ENCODE measurements at places on chromosomes 12 and 14. TPM values are rescaled to one million over a fixed set of nuclear protein-coding genes. Genes with fewer than 3 reads are reported as not detected.

- H3K4me1 ChIP-seq = no peaks in the 10 kb centered on the region
- H3K4me3 ChIP-seq = no peak overlapping the region
- H3K27me3 ChIP-seq = no peaks in the 10 kb centered on the region
- H3K36me3 ChIP-seq = no peaks in the 10 kb centered on the region
These were observed 106.2 kb upstream of the PDE3A start for GRCh38 chr12:20262119-20262518.

DNA sequence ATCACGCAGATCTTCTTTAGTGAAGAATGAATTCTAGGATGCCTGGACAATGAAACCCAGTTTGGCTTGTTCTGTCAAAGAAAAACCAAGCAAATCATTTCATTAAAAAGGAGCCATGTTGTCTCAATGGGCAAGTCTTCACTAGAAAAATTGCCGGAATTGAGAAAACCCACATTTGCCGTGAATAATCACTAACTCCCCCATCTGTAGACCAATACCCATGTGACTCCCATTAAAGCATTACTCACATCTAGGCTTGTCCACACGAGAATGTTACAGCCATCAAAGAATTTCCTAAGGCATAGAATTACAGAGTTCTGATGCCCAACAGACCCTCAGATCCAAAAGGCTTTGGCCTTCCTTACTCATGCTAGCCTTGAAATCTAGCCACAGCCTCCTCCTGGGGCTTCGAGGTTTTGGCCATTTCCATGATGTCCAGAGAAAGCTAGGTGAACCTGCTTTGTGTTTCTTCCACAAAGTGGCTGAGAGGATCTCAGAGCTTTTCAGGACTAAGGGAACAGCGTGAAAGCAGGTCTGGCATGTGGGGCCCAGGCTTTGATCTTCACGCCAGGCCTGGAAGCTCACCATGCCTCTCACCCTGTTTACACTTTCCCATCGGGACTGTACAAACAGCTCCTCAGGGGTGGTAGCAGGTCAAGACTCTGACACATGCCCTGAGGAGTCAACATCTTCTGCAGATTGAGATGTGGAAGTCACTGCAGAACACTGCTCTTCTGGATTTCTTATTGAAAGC lies 12.1 kb downstream of the SLC7A8 start:
- H3K27me3 ChIP-seq = no peaks in the 10 kb centered on the region
- H3K36me3 ChIP-seq = no peaks in the 10 kb centered on the region
- peak overlapping the region; percentile 77 for H3K27ac ChIP-seq

DNA sequence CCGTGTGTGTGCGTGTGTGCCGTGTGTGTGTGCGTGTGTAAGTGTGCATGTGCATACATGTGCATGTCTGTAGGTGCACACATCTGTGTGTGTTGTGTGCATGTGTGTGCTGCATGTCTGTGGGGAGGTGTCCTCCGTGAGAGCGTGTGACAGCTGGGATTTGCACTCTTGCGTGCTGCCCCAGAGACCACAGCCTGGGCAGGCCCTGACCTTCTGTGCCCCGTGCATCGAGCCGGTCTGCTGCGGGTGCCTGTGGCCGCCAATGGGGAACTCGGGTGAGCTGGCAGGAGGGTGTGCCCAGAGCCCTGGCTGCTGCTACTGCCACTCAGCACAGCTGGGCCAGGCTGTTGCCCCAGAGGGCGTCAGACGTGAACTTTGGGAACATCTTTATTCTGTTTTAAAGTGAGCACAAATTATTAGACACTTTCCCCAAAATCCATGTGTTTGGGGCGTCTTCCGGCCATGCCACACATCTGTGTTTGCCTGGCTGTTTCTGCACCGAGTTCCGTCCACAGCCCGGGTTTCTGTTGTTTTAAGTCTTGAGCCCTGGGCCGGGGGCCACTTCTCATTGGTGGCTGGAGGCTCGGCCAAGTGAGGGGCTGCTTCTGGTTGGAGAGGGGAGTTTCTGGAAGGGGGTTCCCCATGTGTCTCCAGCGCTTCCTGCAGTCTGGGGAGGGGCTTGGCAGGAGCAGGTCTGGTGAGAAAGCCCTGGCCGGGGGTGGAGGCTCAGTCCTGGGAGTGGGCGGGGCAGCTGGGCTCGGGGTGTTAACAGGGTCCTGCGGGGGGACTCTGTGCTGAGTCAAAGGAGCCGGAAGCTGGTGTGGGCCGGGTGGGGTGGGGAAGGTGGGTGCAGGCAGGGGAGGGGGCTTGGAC lies 7.6 kb downstream of the CEP170B start:
- no peaks in the 10 kb centered on the region for H3K27me3 ChIP-seq
- DNase-seq = peak; percentile 98
- peaks cover 8% of the 10 kb centered on the region for H3K36me3 ChIP-seq

GRCh38 chr14:94239406-94239805 lies 53.7 kb downstream of the SERPINA10 start:
- H3K4me3 ChIP-seq = no peak overlapping the region
- no peaks in the 10 kb centered on the region for H3K36me3 ChIP-seq
- H3K27ac ChIP-seq = no peak overlapping the region
- no peaks in the 10 kb centered on the region for H3K27me3 ChIP-seq
- no peak for DNase-seq
- H3K4me1 ChIP-seq = no peaks in the 10 kb centered on the region

DNA sequence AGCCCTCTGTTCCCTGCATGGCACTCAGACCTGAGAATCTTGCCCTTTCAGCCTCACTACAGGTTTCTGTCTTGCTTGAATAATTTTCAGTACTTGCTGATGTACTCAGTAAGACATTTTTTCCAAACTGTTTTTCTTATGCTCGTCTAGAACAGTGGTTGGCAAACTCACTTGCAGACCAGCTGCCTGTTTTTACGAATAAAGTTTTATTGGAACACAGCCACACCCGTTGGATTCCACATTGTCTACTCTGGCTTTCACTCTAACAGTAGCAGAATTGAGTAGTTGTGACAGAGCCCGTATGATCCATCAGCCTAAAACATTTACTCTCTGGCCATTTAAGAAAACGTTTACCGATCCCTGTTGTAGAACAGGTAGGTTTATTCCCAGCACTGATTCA lies 72.8 kb downstream of the FOXN4 start:
- H3K27me3 ChIP-seq = no peaks in the 10 kb centered on the region
- no peak overlapping the region for H3K4me3 ChIP-seq
- no peak overlapping the region for H3K27ac ChIP-seq
- H3K4me1 ChIP-seq = no peaks in the 10 kb centered on the region
- DNase-seq = no peak
- H3K36me3 ChIP-seq = no peaks in the 10 kb centered on the region

- H3K36me3 ChIP-seq = no peaks in the 10 kb centered on the region
- no peaks in the 10 kb centered on the region for H3K4me1 ChIP-seq
- no peak overlapping the region for H3K4me3 ChIP-seq
- no peaks in the 10 kb centered on the region for H3K27me3 ChIP-seq
These were observed 38.6 kb downstream of the PTPRB start for GRCh38 chr12:70598467-70599193.

DNA sequence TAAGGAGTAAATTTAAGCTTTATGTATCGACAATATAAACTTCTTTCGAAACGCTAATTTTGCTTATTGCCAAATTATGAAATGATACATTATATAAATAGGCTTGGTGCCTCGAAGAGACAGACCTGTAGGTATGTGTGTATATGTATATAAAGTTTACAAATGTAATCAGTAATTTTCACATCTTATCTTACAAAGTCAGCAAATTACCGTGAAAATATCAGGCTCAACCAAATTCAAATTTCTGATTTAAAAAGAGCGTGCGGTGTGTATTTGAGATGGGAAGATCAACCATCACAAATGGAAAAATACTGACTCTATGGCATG lies 605 bp downstream of the ZCRB1 start:
- H3K27ac ChIP-seq = peak overlapping the region; percentile 84
- H3K4me3 ChIP-seq = peak overlapping the region; percentile 94
- peaks cover 22% of the 10 kb centered on the region for H3K4me1 ChIP-seq
- H3K36me3 ChIP-seq = peaks cover 2% of the 10 kb centered on the region
- H3K27me3 ChIP-seq = no peaks in the 10 kb centered on the region

GRCh38 chr12:66131067-66131688 lies 628 bp upstream of the LLPH start:
- H3K4me3 ChIP-seq = peak overlapping the region; percentile 97
- H3K27ac ChIP-seq = peak overlapping the region; percentile 92
- H3K27me3 ChIP-seq = no peaks in the 10 kb centered on the region

GRCh38 chr12:47097276-47097896 lies 17.6 kb upstream of the AMIGO2 start:
- no peak for DNase-seq
- no peaks in the 10 kb centered on the region for H3K27me3 ChIP-seq
- peaks cover 51% of the 10 kb centered on the region for H3K4me1 ChIP-seq
- no peak overlapping the region for H3K4me3 ChIP-seq
- H3K27ac ChIP-seq = peak overlapping the region; percentile 83

- no peaks in the 10 kb centered on the region for H3K4me1 ChIP-seq
- H3K4me3 ChIP-seq = no peak overlapping the region
- no peaks in the 10 kb centered on the region for H3K27me3 ChIP-seq
- H3K36me3 ChIP-seq = no peaks in the 10 kb centered on the region
- no peak overlapping the region for H3K27ac ChIP-seq
- no peak for DNase-seq
These were observed 62.9 kb upstream of the ATP2A2 start for GRCh38 chr12:110217996-110218674.

DNA sequence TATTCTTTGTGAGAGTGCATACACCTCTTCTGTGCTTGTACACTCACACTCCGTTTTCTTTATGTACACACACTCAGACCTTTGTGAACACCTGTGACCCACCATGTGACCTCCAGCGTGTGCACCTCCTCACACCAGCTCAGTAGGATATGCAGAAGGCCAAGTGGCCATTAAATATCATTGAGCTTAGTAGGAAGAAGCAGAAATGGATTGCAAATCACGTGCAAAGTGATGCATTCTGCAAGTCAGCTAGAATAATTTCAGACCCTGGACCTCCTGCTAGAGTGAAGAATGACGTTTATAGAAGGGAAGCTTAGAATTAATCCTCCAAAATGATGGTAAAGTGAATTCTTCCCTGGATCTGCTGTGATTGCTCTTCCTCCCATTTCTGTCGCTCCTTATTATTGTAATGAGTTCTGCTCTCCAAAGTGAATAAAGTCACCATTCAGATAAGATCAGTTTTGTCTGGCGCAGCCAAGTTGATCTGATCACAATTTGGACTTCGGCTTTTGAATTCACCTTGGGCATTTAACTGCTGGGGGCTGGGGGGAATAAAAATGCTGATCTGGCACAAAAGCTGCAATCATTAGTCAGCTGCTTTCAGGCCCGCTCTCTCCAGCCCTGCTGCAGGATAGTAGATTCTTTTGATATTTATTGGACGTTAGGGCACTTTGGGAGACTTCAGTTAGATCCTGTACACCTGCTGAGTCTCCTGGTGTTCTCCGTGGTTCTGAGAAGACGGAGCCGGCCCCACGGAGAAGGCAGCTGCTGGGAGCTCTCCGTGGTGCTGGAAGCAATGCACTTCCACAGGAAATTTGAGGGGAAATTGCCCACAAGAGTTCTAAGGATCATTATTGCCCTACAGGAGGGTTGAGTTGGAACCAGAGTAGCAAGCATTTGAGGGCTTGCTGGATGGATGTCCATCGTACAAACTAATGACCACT lies 12.4 kb upstream of the NRXN3 start:
- H3K4me3 ChIP-seq = no peak overlapping the region
- no peaks in the 10 kb centered on the region for H3K4me1 ChIP-seq
- H3K27ac ChIP-seq = no peak overlapping the region
- H3K27me3 ChIP-seq = no peaks in the 10 kb centered on the region
- no peak for DNase-seq

GRCh38 chr14:105818712-105819005 lies 292.3 kb downstream of the TMEM121 start:
- no peaks in the 10 kb centered on the region for H3K4me1 ChIP-seq
- DNase-seq = no peak
- H3K27ac ChIP-seq = no peak overlapping the region
- H3K4me3 ChIP-seq = no peak overlapping the region

GRCh38 chr14:75254381-75254822 lies 24.2 kb upstream of the FOS start:
- no peak overlapping the region for H3K4me3 ChIP-seq
- H3K27me3 ChIP-seq = peaks cover 9% of the 10 kb centered on the region
- no peaks in the 10 kb centered on the region for H3K36me3 ChIP-seq
- H3K4me1 ChIP-seq = peaks cover 16% of the 10 kb centered on the region
- DNase-seq = peak; percentile 36

DNA sequence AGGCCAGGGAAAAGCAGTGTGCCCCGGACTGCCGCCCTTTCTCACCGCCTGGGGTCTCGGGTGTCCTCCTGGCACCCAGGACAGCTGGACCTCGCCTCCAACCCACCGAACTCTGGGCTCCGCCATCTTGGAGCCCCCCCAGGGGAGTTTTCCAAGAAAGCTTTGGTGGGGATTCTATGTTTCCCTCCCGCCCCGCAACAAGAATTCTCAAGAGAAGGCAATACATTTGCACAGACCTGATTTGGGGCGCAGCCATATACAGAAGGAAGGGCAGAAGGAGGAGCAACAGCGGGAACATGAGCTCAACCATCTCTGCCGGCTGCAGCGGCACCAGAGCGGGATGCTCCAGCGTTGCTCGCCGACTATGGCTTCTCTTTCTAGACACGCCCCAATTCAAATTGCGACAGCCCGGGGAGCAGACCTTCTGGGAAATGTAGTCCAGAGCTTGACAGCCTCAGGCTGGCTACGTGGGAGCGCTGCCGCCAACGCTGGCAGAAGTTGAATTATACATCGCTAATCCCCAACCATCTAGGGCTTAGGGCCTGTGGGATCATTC lies at the start of gene RDH11:
TSS of gene RDH11 (minus strand) at position 371 of the 556 bp plus-strand sequence. CDS start at position 310, 61 bp downstream.
- H3K4me3 ChIP-seq = peak within 1 kb of the TSS; percentile 92
- H3K4me1 ChIP-seq = peaks cover 16% of the 10 kb centered on the region
- H3K27ac ChIP-seq = peak within 1 kb of the TSS; percentile 76
- H3K36me3 ChIP-seq = peaks cover 19% of the 10 kb centered on the region

DNA sequence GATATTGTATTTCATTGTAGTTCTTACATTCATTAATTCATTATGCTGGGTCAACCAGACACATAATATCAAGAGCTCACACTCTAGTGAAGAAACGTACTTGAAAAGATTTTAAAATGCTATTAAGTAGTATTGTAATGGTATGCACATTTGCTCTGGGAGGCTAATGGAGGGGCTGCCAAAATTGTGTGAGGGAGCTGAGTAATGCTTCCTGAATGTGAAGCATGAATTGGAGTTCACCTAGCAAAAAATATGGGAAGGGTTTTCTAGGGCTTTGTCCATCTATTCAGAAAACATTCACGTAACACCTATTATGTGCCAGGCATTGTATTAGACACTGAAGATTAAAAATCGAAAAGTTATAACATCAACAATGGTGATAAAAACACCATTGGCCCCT lies 403.8 kb upstream of the PDE3A start:
- H3K36me3 ChIP-seq = no peaks in the 10 kb centered on the region
- H3K4me1 ChIP-seq = peaks cover 9% of the 10 kb centered on the region
- H3K27me3 ChIP-seq = no peaks in the 10 kb centered on the region
- no peak for DNase-seq
- H3K27ac ChIP-seq = no peak overlapping the region
- no peak overlapping the region for H3K4me3 ChIP-seq

Gene FLVCR2
- 1.5 TPM for total RNA-seq

Gene TSPAN11
- 10.0 TPM for total RNA-seq

Data from osteoblast (primary cell).